NCI-H2171 (cell line): ENCODE measurements at places on chromosomes 6 and 20.

DNA sequence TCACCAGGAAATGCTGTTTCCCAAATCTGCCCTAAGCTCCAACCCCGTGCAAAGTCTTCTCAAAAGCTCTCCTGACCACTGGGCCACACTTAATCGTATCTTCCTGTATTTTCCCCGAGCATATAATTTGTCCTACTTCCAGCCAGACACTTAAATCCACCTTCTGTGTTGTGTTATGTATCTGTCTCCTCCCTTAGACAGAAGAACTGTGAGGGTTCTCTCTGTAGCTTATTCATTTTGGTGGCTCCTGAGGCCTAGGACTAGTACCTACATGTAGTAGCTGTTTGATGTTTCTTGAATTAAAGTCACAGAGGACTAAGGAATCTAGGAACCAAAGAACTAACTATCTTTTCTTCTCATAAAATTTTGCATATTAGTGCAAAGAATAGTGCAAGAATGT lies 292.6 kb downstream of the ALDH8A1 start:
- no peak for DNase-seq

- DNase-seq = no peak
Measured at GRCh38 chr6:85556992-85557668, 36.5 kb downstream of the SNX14 start.

DNA sequence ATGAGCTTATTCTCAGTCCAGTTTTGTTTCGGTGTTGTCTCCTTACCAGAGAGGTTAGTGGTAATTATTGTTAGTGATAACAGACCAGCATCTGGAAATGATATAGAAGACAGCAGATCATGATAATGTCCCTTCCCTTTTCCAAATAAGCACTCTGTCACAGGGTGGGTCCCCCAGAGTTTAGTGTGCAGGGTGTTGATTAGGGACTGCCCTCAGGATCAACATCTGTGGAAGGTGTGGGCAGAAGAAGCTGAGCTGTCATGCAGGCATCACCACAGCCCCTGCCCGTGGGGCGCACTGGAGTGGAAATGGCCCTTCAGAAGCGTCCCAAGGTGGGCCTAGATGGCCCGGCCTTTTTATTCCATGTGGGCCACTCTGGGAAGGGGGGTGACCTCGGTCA lies 67.6 kb upstream of the DTNBP1 start:
- no peak for DNase-seq

- no peak for DNase-seq
Measured at GRCh38 chr20:23339986-23340385, 10.6 kb upstream of the NXT1 start.

GRCh38 chr20:40669692-40670091 lies 19.3 kb downstream of the MAFB start:
- no peak for DNase-seq

GRCh38 chr6:69801225-69801624 lies 4.4 kb upstream of the LMBRD1 start:
- DNase-seq = no peak

GRCh38 chr20:10788055-10788454 lies 114.3 kb upstream of the JAG1 start:
- no peak for DNase-seq

DNA sequence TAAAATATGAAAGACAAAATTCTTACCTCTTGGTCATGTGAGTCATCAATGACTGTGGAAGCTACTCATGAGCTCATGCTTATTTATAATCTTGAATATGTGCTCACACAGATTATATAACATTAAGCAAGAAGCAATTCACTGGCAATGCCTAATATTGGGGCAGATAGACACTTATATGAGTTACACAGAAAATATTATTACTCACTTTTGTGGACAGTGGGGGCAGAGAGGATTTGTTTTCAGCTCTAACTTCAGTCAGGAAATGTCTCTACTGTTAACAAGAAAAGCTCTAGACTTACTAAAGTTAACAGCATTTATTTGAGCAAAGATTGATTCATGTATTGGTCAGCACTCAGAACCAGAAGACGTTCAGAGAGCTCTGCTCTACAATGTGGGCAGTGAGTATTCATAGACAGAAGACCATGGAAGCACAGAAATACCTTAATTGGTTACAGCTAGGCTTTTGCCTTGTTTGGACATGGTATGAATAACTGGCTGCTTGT lies 85.8 kb upstream of the AHI1 start:
- no peak for DNase-seq

- no peak for DNase-seq
Measured at GRCh38 chr6:117395164-117395563, 30.6 kb downstream of the ROS1 start.

DNA sequence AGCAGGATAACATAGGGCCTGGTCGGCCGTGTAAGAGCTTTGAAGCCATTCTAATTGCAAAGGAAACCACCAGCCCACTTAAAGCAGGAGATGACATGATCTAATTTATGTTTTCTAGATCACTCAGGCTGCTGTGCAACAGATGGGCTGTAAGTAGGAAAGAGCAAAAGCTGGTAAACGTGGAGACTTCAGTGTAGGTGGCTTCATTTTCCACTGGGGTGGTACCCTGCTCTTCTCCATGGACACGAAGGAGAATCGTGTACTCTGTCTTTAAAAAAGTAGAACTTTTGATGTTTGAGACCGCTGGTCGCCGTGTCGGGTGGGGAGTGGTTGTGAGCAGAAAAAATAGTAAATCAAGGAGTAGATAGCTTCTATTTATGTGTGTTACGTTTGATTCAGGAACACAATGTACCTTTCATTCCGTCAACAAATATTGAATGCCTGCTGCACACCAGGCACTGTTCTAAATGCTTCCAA lies 6.4 kb downstream of the CASS4 start:
- DNase-seq = no peak

DNA sequence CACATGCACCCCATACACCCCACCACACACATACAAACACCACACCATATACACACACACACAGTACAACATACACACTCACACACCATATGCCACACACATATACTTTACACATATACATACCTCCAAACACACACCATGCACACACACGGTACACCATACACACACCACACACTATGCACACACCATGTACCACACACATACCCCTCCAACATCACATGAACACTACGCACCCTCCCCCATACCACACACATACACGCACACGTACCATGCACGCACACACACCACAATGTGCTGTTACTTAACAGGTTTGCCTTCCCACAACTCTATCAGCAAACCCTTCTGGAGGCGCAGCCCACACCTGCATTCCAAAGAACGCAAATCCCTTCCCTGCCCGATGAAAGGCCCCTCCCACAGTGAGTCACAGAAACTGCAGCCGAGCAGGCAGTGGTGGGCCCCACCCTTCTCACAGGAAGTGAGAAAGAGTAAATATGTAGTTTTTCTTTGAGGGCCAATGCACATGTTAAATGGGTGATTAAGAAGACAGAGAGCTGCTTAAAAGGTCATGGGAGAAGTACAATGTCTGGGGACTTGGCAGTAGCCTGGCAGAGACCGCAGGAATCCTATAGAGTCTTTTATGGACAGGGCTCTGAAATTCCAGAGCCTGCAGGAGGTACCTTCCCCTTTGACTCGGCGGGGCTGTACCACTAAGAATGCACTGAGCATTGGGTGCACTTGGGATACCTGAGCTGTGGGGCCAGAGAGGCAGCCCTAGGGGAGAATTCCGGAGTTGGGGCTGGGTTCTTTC lies 34.1 kb upstream of the EZR start:
- DNase-seq = no peak

DNA sequence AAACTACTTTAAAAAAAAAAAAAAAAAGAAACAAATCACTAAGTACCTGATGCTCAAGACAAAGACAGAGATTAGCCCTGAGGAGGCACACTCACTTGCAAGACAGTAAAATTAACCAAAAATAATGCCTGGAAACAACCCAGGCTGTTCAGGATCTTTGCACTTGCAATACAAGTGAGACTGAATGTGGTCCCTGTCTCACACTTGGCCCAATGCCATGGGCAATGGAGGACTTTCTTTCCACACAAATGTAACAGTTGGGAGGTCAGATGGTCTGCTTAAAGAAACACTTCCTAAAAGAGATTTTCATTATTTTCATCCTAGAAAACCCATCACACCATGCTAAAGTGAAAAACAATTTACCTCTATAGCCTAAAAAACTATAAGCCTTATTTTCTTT lies 16.2 kb downstream of the STAU1 start:
- DNase-seq = no peak

GRCh38 chr6:157323255-157323965 lies at the start of gene TMEM242:
Gene TMEM242 (minus strand): TSS chr6:157323519. CDS start chr6:157323499, 20 bp downstream.
- DNase-seq = no peak

GRCh38 chr20:9403448-9403847 lies 110.9 kb upstream of the LAMP5 start:
- no peak for DNase-seq

GRCh38 chr6:33177552-33178446 lies 14.5 kb downstream of the COL11A2 start:
- no peak for DNase-seq

DNA sequence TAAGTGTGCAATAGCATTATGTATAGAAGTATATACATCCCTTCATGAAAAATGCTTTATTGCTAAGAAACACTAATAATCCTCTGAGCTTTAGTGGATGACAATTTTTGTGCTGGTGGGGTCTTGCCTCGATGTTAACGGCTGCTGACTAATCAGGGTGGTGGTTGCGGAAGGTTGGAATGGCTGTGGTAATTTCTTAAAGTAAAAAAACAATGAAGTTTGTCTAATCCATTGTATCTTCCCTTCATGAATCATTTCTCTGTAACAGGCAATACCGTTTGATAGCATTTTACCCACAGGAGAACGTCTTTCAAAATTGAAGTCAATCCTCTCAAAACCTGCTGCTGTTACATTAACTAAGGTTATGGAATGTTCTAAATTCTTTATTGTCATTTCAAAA lies 816.5 kb upstream of the GJE1 start:
- no peak for DNase-seq

DNA sequence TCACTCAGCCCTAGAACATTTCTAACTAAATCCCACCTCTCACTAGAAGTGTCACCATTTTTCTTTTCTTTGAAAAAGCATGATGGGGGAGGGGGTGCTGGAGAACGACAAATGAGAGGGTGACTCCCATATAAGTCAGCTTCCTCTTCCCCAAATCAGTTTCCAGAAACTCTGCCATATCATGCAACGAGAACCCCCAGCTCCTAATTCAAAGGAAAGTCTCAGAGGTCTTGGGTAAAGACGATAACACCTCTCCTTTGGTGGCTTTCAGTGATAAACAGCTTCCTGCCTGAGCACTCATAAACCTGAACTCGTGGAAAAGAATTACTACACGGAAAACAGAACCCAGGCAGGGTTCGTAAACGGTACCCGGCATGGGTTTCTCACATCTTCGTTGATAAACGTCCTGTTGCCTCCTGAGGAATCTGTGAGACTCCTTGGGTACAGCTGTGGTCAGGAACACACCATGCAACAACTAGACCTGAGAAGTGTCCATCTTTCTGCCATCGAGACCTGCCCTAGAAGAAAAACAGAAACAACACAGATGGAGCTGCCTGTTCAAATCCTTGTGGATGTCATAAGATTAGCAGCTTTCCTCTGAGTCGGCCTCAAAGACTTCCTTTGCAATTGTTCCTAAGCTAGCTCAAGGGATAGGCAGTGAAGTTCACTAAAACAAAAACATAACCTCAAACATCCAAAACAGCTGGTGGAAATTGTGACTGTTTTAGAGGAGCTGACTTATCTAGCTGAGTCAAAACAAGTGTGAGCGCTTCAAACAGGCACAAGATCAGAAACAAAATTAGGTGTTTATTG lies 185.8 kb upstream of the PRDM1 start:
- no peak for DNase-seq

DNA sequence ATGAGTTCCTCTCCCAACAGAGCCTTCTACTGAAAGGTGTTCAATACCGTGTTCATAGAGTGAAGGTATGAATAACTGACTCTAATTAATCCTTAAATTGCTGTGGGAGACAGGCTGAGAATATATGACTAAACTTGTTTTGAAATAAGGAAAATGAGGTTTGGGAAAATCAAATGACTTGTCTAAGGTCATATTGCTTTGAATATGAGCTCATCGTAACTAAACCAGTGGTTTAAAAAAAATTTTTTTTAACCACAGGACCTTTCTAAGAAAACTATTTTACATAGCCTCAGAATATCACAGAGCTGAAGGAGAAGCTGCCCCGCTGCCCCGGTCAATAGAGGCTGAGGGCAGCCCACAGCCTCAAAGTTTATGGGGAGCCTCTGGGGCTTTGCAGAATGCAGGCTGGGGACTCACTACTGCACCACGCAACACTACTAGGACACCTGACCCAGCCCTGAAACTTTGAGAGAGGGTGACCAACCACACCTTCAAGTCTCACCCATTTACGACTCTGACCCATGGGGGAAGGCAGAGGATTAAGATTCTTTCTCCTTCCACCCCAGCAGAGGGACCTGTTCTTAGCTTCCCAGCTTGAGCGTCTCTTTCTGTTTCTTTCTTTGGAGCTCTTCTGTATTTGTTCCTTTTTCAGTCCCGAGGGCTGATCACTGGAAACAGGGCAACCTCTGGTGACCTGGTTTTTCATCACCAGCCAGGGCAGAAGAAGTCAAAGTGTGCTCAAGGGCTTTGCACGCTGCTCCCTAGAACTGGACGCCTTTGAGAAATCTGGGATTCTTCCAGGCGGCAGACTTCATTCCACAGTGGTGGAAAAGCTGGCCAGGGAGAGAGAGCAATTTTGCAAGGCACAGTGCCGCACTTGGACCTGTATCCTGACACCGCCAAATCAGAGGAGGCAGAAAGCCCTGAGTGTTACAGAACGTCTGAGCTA lies 220.2 kb downstream of the ATXN1 start:
- DNase-seq = no peak

DNA sequence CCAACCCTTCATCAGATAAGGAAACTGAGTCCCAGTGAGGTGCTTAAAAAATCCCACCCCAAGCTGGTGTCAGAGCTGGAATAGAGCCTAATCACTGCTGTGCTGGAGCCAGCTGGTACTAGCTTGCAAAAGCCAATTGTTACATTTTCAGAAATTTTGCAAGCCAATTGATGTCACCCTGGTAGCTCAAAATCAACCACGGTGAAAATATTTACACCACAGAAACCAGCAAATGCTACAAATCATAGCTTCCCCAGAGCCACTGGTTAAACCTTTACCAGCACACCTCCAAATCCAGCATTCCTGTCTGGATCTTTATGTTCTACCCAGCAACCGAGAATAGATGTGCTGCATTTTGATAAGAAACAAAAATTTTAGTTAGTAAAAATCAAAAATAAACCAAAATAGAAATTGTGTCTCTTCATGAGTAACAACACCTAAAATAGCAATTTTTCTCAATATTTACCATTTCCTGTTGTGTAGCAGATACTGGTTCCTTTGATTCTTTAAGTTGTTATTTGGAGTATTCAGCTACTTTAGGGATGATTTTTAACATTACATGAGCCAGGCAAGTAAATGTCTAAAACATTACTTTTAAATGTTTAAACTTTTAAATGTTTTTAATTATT lies 7.2 kb upstream of the LCA5 start:
- no peak for DNase-seq

DNA sequence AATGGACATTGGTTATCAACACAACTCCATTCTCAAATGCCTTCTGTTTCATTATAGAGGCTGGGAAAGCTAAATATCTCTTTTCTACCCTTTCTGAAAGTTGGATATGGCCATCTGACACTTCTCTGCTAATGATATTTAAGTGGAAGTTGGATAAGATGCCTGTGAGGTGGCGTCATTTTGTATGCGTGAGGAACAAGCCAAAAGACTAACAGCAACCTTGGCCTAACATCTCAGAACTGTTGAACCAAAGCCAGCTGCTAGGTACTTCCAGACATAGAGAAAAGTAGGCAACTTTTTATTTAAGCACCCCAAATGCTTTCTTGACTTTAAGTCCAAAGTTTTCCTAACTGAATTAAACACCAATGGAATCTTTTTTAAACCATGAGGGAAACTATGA lies 708.4 kb downstream of the CD109 start:
- DNase-seq = no peak
